ENCODE measurements at places on chromosomes 7 and 10.
A peak's percentile ranks its signal among the peaks of the same experiment; 100 is the strongest.

GRCh38 chr7:147173883-147174282 lies 1057.3 kb downstream of the CNTNAP2 start:
- DNase-seq = no peak

DNA sequence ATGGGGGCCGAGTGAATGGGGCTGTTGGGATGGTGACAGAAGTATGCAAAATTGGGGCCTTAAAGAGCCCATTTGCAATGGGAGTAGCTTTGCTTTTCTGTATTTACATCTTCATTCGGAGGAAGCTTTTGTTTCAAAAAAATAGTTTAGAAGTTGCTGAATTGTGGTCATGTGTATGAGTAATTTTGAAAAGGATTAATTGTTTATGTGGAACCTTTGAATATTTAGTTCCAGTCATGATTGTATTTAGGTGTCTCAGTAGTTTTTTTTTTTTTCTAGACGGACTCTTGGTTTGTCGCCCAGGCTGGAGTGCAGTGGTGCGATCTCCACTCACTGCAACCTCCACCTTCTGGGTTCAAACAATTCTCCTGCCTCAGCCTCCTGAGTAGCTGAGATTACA lies 37.2 kb downstream of the RBM33 start:
- no peak for DNase-seq

DNA sequence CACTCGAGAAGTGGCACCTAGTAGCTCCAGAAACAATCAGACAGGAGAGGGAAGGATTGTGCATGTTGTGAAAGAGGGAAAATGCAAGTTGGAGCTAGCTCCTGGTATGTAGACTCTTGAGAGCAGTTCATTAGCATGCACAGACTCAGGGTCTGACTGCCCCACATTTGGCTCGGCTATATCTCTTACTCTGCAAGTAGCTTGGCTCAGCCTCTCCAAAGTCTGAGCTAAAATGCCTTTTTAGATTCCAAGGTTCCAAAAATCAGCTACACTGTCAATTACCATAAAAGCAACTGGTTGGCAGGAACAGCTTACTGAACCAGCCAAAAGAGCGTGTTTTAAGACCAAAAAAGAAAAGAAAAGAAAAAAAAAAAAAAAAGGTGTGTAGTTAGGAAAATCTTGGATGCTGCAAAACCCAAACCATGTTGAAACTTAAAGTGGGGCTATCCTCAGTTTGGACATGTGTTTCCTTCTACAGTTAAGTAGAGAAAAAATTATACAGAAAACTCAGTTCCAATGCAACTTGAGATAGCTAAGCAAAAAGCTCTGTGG lies 65.5 kb downstream of the MKX start:
- peak; percentile 30 for DNase-seq

GRCh38 chr7:100764841-100765240 lies 31.4 kb downstream of the ZAN start:
- DNase-seq = no peak

GRCh38 chr7:18488049-18488448 lies 7.5 kb upstream of the HDAC9 start:
- DNase-seq = no peak

- peak; percentile 2 for DNase-seq
Measured at GRCh38 chr10:1379601-1380000, 323.4 kb downstream of the WDR37 start.

- no peak for DNase-seq
Measured at GRCh38 chr10:99859585-99859984, 77.1 kb downstream of the ABCC2 start.

DNA sequence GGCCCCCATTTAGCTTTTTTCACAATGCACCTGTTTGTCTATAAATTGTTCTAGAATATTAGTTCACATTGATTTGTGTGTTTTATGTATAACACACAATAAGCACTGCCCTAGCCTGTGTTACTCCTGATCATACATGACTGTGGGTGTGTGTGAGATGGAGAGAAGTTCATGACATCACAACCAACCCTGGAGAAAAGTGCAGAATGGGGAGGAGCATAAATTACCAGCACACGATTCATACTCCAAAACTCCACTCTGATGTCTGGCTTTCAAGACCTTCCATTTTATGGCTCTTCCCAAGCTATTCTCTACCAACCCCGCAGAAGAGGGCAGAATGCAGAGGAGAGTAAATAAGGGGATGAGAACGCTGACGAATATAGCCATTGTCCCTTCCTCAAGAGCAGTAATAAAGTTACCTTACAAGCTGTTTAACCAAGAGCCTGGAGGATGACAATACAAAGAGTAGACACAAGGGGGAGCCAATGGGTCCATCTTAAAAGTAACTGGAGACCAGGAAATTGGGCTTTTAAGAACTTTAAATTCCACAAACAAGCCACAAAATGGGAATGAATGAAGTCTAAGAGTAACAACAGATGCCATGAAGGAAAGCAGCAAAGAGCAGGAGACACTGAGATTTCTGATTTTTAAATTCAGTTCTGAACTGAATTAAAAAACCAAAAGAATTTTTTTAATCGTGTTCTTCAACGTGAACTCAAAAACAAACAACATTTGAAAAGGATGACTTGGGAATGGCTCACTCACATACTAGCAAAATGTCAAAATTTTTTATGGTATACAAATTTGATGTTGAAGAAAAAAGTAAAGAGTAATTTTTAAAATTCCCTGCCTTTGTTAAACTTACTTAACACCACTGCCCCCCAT lies 159.6 kb downstream of the PARD3 start:
- peak; percentile 53 for DNase-seq

DNA sequence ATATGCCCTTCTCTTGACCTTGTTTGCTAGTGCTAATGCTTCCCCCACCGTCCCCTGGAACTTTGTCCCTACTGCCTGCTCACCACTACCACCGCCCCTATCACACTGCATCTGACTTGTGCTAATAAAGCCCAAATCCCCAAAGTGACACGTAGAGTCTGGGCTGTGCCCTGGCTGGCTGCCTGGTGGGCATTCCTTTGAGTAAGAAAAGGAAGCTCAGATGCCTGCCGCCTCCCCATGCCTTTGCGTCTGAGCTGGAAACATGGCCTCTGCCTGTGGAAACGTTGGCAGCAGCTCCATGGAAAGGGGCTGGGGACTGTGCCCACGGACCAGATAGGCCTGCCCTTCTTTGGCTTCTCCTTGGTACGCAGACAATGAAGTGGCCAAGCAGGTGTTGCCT lies 138.3 kb downstream of the CYP26A1 start:
- DNase-seq = no peak

DNA sequence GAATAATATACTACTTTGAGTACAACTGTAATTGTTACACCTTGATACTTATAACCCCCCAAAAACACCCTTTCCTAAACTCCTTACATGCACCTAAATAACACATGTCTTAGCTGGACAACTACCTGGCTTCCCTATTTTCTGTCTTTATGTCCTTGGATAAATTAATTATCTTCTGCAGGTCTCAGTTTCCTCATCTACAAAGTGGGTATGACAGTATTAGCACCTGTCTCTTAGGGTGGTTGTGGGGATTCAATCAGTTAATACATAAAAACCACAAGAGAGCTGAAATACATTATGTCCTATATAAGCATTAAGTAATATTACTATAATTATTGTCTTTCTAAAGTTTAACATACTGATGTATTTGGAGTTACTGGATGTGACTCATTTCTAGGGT lies 10.8 kb downstream of the STEAP2 start:
- DNase-seq = no peak

GRCh38 chr7:124088590-124088989 lies 55.7 kb upstream of the TMEM229A start:
- DNase-seq = no peak

Measured in pons (tissue), 1 donor.